ENCODE measurements at places on chromosomes 1 and 21.

DNA sequence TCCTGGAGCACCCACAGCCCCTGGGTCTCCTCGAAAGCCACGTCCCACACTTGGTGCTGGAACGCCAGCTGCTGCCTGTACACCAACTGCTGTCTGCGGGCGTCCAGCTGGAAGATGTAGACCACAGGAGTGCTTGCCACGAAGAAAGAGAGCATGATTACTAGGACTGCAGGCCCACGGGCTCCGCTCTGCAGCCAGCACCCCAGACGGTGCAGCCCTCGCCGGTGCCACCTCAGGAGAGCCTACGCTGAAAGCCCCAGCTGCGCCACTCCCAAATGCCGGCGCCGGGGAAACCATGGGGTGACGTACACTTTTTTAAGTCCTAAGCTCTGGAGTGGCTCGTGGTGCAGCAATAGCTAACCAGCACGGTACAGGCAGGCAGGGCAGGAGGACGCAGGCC, 25.7 kb downstream of the WDR4 start:
- no peak for DNase-seq

DNA sequence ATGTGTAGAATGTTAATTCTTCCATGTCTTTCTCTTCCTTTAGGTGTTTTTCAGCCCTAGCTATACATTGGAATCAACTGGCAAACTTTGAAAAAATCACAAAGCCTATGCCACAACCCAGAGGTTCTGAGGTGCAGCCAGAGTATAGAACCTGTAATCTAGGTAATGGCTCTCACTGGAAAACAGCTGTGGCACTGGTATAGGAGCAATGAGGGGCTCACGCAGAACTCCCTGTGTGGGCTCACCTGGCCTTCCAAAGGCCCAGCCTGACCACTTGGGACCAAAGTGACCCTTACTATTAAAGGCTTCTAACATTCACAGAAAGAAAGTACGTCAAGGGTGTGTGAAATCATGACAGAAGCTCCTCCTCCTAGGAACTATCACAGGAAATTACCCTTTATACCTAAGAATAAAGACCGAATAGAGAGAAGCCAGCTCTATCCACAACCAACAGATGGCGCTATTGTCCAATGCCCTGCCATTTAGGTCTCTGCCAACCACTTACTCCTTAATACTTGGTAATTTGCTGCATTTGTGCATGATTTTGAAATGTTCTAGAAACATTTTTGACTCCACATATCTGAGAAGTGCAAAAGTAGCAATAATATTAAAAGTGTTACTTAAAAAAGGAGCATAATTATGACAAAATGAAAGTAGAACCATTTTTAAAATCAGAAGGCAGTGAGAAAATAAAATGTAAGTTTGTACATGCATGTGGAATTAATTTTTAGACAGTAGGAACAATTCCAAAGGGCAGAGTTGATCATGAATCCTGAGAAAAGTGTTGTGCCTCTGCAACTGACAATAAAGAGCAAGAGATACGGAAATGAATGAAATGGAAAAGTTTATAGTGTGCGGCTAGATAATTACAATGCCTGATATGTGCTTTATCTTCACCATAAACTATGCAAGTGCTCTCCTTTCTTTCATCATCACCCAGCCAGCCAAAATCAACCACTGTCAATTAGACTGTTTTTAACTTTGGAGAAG, 93.1 kb upstream of the HAO2 start:
- peak; percentile 18 for DNase-seq

GRCh38 chr1:4693891-4694290, 39.5 kb downstream of the AJAP1 start:
- no peak for DNase-seq

DNA sequence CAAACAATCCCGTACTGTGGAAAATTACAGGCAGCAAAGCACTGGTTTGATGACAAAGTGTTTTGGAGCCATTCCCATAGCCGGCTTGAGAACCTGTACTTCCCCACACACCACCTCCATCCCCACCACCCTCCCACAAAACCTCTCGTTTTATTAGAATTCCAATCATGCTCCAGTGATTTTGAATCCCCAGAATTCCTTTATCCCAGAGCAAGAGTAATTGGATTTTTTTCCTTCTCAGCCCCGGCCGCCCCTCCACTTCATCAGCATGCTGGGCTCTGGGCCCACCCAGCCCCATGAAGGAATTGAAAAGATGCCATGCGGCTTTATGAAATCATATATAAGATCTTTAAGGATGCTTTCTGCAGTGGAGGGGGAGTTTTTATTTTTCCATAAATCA, 136.6 kb downstream of the OMA1 start:
- no peak for DNase-seq

- DNase-seq = no peak
These were observed 18.2 kb downstream of the CAP1 start for GRCh38 chr1:40058453-40059337.

GRCh38 chr1:209260136-209260535, 323.4 kb upstream of the CAMK1G start:
- no peak for DNase-seq

DNA sequence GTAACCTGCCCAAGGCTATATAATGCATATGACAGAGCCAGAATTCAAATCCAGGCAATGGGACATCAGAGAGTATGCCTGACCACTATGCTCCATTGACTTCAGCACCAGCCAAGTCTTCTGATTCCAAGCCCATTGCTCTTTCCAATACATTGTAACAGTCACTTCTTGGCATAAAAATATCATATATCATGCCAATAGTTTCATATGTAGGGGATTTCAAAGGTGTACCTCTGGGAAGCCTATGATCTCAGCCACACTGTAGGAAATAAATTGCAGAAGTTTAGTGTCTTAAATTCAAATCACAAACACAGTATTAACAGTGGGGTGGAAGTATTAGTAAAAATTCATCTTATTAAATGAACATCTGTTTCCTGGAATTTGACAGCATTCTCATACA, 30.0 kb upstream of the ROR1 start:
- no peak for DNase-seq

- DNase-seq = no peak
These were observed 629.1 kb downstream of the SMYD3 start for GRCh38 chr1:245877976-245878375.

GRCh38 chr1:115295904-115296696, 41.9 kb downstream of the NGF start:
- no peak for DNase-seq

- no peak for DNase-seq
These were observed 196.3 kb upstream of the LMO4 start for GRCh38 chr1:87132284-87132870.

All from activated CD4-positive, alpha-beta T cell treated with anti-CD3 and anti-CD28 coated beads for 24 hours (primary cell).